ENCODE measurements at places on chromosomes 7 and 10.
A peak's percentile ranks its signal among the peaks of the same experiment; 100 is the strongest.

- DNase-seq = no peak
Observed at GRCh38 chr10:133039803-133040165, 47.9 kb upstream of the ADGRA1 start.

GRCh38 chr10:131670341-131670740 lies 230.5 kb upstream of the PPP2R2D start:
- no peak for DNase-seq

DNA sequence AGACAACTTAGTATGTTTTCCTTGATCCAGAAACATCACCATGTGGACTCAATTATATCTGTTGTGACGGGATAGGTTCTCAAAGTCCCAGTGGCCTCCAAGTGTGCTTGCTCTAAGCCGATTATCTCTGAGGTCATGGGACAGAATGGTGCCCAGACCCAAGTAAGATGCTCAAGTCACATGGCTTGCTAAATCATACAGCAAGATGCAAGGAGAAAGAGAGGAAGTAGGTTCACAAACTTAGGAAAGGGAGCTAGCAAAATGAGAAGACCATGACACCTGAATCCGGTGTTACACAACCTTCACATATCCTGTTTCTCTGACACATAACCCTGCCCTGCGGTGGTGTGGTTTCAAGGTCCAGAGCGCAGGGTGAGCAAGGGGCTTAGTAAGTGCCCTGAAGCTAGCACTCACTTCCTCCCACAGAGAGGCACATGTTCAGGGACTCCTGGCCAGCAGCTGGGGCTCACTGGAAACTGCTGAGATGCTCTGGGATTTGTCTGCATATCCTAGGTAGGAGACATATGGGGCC lies 590.9 kb upstream of the ANKRD30A start:
- no peak for DNase-seq

GRCh38 chr10:23695825-23696420 lies 257.0 kb downstream of the OTUD1 start:
- no peak for DNase-seq

DNA sequence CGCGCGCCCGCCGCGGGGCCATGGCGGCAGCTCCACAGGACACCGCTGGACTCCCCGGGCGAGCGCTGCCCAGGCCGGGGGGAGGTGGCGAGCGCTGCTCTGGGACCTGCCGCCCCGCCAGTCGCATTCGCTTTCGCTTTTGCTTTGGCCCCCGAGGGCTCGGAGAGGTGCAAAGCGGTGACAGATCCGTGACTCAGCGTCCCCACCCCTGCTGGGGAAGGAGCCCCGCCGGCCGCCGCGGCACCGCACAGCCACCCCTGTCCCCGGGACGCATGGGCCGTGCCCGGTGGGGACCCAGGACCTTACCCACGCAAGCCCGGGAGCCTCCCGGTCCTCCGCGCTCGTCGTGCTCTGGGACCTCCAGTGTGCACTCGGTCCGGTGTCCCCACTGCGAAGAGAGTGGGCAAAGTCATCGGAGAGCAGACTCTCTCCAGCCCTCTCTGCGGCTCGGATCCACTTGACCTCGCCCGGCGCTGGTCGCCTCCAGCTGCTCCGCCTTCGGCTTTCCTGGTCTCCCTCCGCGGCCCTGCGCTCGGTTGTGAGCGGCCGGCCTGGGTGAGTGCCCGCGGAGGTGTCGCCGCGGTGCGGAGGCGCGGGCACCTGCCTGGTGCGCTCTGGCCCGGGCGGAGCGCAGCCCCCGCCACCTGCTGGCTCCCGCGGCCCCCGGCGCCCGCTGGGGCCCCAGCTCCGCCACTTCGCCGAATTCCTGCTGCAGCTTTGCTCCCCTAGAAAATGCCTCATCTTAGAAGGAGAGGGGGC lies at the start of gene IL15RA:
TSS of gene IL15RA (minus strand) at position 73 of the 759 bp plus-strand sequence. CDS start at position 22, 51 bp downstream.
- peak; percentile 57 for DNase-seq

DNA sequence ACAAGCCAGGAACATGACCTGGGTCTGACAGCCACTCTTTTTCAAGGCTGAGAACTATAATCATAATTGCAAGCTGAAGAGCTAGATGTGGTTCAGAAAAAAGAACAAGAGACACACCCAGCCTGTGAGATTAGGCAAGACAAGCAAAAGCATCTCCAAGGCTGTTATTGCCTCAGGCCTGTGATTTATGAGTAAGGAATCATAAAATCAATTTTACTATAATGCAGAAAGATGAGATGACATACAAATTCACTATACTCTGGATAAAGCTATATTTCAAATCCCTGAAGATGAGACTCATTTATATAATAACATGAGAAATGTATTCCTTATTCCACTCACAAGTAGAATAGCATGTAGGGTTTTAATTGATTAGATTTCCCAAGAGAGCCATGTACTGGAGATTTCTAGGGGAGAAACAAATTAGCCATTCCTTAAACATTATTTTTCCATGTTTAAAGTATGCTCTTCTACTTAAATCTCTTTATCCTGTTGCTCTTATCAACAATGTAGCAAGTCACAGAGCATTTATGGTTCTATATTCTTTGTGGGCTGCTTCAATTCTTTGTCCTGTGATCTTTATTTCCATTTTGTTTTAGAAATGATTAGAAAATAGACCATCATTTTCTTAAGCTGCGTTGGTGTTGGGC lies 47.4 kb downstream of the FHIP2A start:
- no peak for DNase-seq

DNA sequence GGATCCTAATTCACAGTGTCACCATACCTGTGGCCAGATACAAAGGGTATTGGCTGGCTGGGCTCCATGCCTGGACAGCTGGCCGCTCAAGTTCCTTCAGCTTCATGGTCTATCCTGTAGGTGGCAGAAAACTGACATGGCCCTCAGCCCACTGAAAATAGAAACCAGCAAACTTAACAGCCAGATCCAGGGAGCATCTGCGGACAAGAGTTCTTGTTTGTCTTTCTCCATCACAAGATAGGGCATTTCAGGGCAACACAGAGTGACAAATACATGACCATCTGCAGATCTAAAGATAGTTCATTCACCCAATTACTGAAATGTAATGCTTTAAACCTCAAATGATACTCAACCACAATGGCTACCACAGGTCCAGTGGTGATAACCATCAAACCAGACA lies 2.8 kb downstream of the SEC31B start:
- DNase-seq = no peak

GRCh38 chr10:1198453-1199344 lies 142.5 kb downstream of the WDR37 start:
- no peak for DNase-seq
